Activated T-helper 1 cell treated with anti-CD3 and anti-CD28 coated beads, Interleukin-12 subunit alpha, Interleukin-12 subunit beta, Interleukin-2, Interleukin-4 antibody, amounts not matched to agents 30 ng/mL and 10 ng/mL and 1 ng/mL, durations not matched to agents 14 hours and 24 hours and 36 hours (primary cell): ENCODE measurements at places on chromosomes 16 and 17. TPM values are rescaled to one million over a fixed set of nuclear protein-coding genes. Genes with fewer than 3 reads are reported as not detected.

The FOXN1 gene
- total RNA-seq: not detected in 2 replicates

The RUNDC3A gene
- total RNA-seq: 0.13 and 0.22 TPM in 2 replicates

- no peak for DNase-seq
Measured at GRCh38 chr17:27905447-27906225, 12.5 kb upstream of the LYRM9 start.

The AURKB gene
- total RNA-seq: 82.2 and 88.7 TPM in 2 replicates

- no peak for DNase-seq
Measured at GRCh38 chr17:4836221-4836620, 3.1 kb downstream of the MINK1 start.

- DNase-seq: peak; percentile 72
Measured at GRCh38 chr17:44533533-44534246, 23.6 kb upstream of the FZD2 start.

DNA sequence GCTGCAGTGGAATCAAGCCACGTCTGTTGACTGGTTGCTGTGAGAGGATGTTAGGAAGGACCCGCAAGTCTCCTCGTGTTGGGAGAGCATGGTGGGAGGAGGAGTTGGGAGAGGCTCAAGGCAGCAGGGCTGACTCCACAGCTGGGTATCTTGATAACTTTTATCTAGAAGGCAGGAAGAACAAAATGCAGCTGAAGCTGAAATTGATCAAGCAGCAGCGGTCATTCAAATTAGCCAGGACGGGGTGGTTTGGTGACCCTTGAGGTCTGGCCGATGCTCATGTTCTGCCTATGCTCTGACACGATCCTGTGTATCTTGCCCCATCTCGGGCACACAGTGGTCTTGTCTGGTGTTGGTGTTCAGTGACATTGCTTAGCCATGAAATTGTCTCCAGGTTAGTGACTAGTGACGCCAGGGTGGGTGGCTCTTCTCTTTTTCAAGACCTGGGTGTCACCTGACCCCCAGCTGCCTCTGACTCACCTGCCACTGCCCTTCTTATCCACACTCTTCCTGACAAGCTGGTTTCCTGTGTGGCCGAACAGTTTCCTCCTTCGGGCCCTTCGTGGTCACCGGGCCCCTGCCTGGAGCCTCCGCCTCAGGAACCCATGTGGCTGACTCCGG, 19.1 kb downstream of the NPTX1 start:
- no peak for DNase-seq

DNA sequence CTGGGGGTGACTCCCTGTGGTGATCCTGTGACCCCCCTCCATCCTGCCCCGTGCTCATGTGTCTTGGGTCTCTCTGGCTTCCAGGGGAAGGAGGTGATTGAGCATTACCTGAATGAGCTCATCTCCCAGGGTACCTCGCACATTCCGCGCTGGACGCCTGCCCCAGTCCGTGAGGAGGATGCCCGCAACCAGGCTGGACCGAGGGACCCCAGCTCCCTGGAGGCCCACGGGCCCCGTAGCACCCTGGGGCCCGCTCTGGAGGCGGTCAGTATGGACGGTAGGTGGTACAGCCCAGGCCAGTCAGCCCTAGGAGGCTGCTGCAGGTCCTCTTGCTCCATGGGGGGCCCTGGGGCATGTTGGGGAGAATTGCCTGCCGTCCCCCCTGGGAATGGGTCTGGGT, 33.6 kb downstream of the SEC14L5 start:
- no peak for DNase-seq

- DNase-seq: no peak
Measured at GRCh38 chr17:8075081-8075480, 12.4 kb downstream of the ALOX12B start.

The MT4 gene
- total RNA-seq: not detected in 2 replicates

The EMP2 gene
- total RNA-seq: not detected in 2 replicates

- DNase-seq: no peak
Measured at GRCh38 chr16:79509211-79509631, 91.3 kb downstream of the MAF start.

The NATD1 gene
- 1.6 and 1.7 TPM in 2 replicates for total RNA-seq

DNA sequence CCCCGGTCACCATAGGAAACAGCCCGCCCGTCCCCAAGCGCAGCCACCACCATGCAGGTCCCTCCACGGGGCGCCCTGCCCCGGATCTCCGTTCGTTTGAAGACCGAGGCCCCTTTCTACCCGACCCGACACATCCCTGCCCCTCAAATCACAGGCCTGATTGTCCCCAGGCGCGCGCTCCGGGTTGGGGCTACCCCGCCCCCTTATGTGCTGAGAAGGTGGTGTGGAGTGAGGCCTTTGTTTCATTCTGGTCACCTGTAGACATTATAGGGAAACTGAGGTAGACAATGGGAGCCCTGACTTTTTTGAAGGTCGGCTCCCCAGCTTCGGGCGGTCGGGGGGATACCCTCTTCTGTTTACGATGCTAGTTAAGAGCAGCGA, 763 bp upstream of the ACTG1 start:
- peak; percentile 53 for DNase-seq

DNA sequence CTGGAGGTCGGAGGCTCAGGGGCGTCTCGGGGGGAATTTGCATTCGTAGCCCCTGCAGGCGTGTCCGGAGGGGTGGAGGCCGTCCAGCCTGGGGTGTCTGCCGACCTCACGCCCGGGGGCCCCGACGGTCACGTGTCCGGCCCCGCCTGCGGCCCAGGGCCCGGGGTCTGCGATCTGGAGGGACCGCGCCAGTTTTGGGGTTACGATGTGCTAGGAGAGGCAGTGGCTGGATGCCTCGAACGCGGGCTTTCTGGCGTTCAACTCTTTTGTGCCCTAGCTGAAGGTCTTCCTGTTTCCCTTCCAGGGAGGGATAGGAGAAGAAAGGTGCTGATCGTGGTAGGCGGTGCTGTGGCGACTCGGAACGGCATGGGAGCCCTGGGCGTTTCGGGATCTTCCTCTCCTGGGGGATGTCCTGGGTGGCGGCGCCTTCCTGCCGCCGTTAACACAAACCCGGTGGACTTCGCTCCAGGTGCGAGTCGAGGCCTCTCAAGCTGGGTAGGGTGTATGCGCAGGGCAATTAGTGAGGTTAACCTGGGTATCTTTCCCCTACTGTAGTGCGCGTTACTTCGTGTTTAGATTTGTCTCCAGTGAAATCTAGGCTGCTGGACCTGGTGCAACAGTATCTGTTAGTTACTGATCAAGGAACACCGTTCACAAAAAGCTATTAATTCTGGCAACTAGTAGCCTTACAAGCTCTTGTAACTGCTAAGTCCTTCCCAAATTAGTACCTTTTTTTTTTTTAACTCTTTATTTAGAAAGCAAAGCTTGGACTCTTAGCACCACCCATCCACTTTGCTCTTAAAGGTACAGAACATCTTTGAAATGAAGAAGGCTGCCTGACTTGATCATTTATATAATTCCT, 1.3 kb downstream of the AKAP1 start:
- peak; percentile 22 for DNase-seq

The CFAP119 gene
- total RNA-seq: 4.4 and 5.6 TPM in 2 replicates

DNA sequence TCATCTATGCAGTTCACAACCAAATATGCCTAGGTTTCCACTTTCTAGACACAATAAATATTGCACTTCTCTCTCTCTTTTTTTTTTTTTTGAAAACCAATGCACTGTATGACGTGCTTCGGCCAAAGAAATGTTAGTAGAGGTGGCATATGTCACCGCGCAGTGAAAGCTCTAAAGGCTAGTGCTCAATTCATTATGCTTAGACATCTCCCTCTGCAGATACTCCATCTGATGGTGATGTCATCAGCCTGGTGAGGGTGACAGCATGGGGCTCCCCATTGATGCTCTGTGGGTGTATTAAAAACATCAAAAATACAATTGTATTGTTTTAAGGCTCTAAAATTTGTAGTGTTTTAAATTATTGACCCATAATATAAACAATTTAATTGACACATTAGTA, 608.8 kb upstream of the C16orf82 start:
- DNase-seq: no peak

The FAM20A gene
- not detected in 2 replicates for total RNA-seq

- DNase-seq: no peak
Measured at GRCh38 chr17:40832840-40833239, 10.4 kb upstream of the KRT10 start.

- no peak for DNase-seq
Measured at GRCh38 chr17:50180620-50181019, 14.8 kb downstream of the SGCA start.

GRCh38 chr17:47870056-47870455, 19.1 kb upstream of the SP6 start:
- DNase-seq: no peak

DNA sequence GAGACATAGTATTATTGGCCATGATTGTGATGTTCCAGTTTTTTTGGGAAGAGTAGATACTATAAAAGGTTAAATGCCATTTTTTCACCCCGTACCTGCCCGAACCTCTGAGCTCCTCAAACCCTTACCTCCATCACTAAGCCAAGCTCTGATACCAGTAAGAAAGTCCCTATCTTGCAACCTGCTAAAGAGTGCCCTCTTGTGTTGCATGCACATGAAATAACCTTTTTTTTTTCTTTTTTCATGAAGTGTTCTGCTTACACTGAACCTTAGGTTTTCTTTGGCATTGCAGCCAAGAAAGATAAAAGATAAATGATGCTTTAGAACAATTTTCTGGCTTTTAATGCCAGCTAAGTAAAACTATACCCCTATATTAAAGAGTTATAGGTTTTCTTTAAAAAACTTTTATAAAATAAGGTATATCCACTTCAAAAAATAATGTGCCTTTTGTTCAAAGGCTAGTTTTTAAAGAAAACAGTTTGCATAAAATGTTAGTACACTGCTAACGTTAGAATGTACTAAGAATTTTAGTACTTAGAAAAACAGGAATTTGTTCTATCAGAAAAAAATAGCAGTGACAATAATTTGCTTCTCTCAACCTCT, 295.3 kb upstream of the PMFBP1 start:
- DNase-seq: no peak

GRCh38 chr17:48543107-48543853, 1.6 kb downstream of the HOXB2 start:
- peak; percentile 60 for DNase-seq

The USP32 gene
- total RNA-seq: 30.5 and 31.2 TPM in 2 replicates

The CTF1 gene
- 0.23 and 0.29 TPM in 2 replicates for total RNA-seq

- DNase-seq: no peak
Measured at GRCh38 chr16:70663524-70664324, 17.4 kb downstream of the IL34 start.

The ZNF764 gene
- total RNA-seq: 17.9 and 21.2 TPM in 2 replicates

DNA sequence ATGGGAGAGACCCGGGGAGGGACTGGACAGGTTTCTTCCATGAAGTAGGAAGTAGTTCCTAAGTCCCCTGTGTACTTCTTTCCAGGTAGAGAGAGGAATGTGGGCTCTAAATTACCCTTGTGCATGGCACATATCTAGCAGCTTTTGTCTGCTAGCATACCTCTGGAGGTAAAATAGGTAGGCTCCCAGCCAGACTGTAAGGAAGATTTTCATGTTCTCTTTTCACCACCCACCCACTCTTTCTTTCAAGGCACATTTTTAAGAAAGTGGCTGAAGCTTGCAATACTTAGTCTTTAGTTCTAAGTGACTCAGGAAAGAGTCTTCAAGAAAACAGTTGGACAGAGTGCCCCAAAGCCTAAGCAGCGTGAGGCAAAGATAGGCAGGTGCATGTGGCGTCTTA, 9.2 kb downstream of the MINK1 start:
- no peak for DNase-seq

- no peak for DNase-seq
Measured at GRCh38 chr16:58269526-58269925, 25.3 kb downstream of the PRSS54 start.

DNA sequence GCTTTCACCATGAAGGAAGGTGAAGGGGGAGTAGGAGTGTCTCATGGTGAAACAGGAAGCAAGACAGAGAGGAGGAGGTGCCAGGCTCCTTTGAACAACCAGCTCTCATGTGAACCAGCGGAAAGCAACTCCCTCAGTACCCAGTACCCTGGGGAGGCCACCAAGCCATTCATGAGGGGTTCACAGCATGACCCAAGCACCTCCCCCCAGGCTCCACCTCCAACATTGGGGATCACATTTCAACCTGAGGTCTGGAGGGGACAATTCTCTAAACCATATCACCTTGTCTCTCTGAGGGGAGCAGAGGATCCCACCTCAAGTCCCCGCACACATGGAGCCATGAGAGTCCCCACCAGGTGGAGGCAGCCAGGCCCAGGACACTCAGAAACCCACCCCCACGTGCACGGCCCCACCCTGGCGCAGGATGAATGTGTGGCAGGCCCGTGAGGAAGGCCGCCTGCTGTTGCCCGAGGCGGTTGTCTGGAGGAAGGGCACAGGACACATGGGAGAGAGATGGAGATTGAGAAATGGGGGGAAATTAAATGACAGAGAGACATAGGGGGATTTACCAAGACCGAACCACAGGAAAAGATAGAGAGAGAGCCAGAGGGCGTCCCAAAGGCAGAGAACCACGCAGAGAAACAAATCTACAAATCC, 85.9 kb downstream of the TMEM132E start:
- DNase-seq: no peak
